ENCODE measurements at places on chromosomes 6 and 20. TPM values are rescaled to one million over a fixed set of nuclear protein-coding genes. Genes with fewer than 3 reads are reported as not detected.

- H3K27ac ChIP-seq, result no peak overlapping the region
- peaks cover 11% of the 10 kb centered on the region for H3K4me1 ChIP-seq
- H3K27me3 ChIP-seq, result no peaks in the 10 kb centered on the region
- H3K36me3 ChIP-seq, result no peaks in the 10 kb centered on the region
Observed at GRCh38 chr6:83878902-83879644, 19.6 kb downstream of the CYB5R4 start.

DNA sequence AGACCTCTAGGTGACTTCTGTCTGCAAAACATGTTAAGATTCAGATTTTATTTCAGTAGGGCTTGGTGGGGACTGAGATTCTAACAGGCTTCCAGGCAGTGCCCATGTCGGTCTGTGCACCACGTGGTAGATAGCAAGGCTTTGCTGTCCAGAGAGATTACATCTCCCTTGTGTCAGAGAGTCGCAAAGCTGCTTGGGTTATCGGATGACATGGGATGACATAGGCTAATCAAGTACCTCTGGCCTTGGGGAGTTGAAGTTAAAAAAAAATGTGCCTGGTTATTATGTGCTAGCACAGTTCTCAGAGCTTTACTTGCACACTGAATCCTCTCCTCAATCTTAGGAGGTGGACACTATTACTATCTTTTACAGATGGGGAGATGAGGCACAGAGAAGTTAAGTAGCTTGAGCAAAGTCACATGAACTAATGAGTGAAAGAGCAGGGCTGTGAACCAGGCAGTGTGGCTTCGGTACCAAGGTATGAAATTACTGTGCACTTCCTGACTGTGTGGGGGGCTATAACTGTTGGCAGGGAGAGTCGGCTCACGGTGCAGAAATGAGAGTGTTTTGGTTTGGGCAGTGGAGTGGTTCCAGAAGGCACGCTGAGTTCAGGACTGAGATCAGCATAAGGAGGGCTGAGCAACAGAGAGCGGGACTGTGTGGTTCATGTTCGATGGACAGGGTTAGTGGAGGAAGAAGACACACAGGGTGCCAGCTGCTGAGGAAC lies 41.1 kb downstream of the FARS2 start:
- no peak for DNase-seq
- no peaks in the 10 kb centered on the region for H3K36me3 ChIP-seq

MAP3K4 gene
- total RNA-seq, result 34.3 TPM

- no peaks in the 10 kb centered on the region for H3K36me3 ChIP-seq
- DNase-seq, result no peak
- H3K27me3 ChIP-seq, result no peaks in the 10 kb centered on the region
- no peak overlapping the region for H3K27ac ChIP-seq
Observed at GRCh38 chr6:110566346-110567125, 90.1 kb upstream of the SLC22A16 start.

- no peak overlapping the region for H3K4me3 ChIP-seq
- H3K27ac ChIP-seq, result no peak overlapping the region
- H3K27me3 ChIP-seq, result no peaks in the 10 kb centered on the region
- no peaks in the 10 kb centered on the region for H3K36me3 ChIP-seq
- no peak for DNase-seq
Observed at GRCh38 chr6:45480752-45481415, 103.2 kb upstream of the SUPT3H start.

DNA sequence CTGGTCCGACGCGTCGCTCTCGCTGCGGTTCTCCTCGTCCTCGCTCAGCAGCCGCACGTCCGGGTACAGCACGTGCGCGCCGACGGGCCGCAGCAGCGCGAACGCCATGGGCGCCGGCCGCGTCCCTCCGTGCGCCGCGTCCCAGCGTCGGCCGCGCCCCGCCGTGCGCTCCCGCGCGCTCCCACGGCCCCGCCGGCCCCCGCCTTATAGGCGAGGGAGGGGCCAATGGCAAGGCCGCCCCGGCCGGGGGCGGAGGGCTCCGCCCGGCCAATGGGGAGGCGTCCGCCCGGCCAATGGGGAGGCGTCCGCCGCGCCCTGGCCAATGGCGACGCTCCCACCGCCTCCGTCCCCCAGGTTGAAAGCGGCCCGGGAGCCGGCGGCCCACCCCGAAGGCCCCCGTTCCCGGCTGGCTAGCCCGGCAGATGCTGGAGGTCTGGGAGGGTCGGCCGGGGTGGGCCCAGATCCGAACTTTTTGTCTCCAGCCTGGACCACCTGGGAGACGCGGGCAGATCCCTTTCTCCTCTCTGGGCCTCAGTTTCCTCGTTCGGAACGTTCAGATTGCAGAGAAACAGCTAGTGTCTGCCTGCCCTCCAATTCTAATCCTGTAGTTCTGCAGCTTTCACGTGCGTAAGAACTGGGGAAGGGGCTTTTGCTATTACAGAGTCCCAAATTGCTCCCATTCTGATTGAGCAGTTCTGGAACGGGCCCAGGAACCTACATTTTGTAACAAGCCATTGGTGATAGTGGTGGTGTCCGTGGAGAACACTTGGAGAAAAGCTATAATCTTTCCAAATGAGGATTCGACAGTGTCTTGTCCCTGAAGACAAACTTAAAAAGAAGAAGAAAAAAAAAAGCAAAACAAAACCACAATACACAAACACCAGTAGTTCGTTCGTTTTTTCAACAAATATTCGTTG lies at the start of gene TCF15:
Gene TCF15 (minus strand): TSS at position 180 of the 917 bp plus-strand sequence. CDS start 72 bp downstream, at position 108.
- no peak within 1 kb of the TSS for H3K4me3 ChIP-seq
- no peaks in the 10 kb centered on the region for H3K27me3 ChIP-seq
- H3K36me3 ChIP-seq, result no peaks in the 10 kb centered on the region
- H3K27ac ChIP-seq, result no peak within 1 kb of the TSS
- H3K4me1 ChIP-seq, result peaks cover 2% of the 10 kb centered on the region
- DNase-seq, result no peak

MAS1 gene
- total RNA-seq, result not detected

GRCh38 chr20:5020760-5021159 lies 19.4 kb upstream of the SLC23A2 start:
- no peak for DNase-seq
- H3K4me1 ChIP-seq, result no peaks in the 10 kb centered on the region
- no peak overlapping the region for H3K27ac ChIP-seq
- no peaks in the 10 kb centered on the region for H3K36me3 ChIP-seq
- H3K27me3 ChIP-seq, result no peaks in the 10 kb centered on the region

- no peak overlapping the region for H3K4me3 ChIP-seq
- H3K27me3 ChIP-seq, result no peaks in the 10 kb centered on the region
- DNase-seq, result no peak
- no peaks in the 10 kb centered on the region for H3K4me1 ChIP-seq
- H3K36me3 ChIP-seq, result no peaks in the 10 kb centered on the region
Observed at GRCh38 chr6:157490611-157491269, 109.8 kb downstream of the ZDHHC14 start.

DNA sequence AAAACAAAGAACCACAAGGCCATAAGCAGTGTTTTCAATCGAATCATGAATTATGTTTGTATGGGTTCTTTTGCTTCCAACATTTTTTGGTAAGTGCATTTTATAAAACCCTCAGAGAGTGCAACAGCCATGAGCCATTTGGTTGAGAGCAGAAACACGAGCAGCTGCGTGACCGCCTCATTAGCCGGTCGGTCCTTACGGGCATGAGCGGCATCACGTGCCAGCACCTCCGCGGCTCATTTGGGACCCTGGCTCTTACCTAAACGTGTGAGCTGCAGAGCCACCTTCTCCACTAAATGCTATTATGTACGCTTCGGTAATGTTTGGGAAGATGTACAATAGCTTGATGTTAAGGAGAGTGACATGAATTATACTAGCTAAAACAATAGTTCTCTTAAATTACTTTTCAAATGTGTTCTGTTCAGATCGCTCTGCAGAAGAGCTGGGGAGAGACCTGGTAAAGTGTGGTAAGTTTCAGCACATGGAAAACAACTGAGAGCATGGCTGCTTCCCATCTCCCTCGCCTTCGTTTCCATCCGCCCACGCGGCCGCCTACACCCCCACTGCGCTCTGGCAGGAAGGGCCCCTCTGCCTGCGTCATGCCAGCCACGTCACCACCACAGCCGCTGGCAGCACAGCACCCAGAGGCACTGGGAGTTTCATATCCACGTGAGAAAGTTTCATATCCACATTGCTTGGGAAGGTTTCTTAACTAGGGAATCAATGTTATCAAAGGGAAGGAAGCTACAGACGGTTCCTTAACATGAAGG lies 23.7 kb upstream of the PDE10A start:
- no peak overlapping the region for H3K4me3 ChIP-seq
- no peaks in the 10 kb centered on the region for H3K27me3 ChIP-seq
- H3K4me1 ChIP-seq, result peaks cover 1% of the 10 kb centered on the region

DNA sequence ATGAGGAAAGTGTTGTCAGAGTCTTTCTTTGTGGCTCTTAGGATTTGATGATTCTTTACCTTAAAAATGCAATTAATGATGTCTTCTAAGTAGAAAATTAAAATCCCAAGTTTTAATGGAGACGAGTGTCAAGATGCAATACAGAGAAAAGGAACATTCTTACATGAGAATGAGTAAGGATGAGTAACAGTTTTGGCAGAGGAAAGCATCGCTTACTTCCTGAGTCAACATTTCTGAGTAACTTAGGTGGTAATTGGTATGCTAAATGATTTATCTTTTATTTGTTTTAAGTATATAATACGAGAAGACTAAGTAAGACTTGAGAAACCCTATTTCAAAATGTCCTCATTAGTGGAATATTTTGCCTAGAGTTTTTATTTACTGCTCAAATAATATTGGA lies 101.3 kb downstream of the RTN4IP1 start:
- no peaks in the 10 kb centered on the region for H3K4me1 ChIP-seq
- no peaks in the 10 kb centered on the region for H3K36me3 ChIP-seq
- no peak overlapping the region for H3K4me3 ChIP-seq
- no peaks in the 10 kb centered on the region for H3K27me3 ChIP-seq
- DNase-seq, result no peak

DNA sequence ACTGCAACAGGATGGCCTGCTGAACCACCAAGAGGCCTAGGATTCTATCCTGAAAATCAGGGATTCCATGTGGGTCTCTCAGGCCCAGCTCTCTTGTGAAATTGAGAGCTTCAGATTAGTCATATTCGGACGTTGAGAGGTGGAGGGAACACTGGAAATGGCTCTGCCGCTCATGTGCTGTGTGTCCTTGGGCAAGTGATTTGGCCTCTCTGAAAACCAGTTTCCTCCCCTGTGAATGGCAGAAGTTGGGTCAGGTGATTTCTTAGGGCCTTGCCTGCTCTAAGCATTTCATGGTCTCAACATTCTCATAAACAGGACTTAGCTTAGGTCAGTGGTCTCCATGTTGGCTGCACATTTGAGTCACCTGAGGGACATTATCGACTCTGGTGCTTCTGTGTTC lies 470.1 kb downstream of the PREX1 start:
- no peak for DNase-seq
- H3K4me1 ChIP-seq, result no peaks in the 10 kb centered on the region

DNA sequence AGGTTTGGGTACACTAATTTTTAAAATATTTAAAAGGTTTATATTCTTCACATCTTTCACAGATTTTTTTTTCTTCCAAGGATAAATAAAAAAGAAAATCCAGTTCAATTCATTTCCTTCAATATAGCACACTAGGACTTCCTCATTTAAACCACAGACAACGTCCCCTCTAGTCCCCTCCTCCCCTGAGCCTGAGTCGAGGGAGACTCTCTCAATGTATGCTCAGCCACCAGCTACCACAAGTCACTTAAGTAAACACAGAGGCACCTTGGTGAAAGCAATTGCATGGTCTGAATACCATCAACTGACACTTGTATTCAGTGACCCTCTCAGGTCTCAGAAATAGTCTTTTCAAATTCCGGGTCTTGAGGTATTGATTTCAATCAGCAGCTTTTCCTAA lies 88.6 kb downstream of the SIM1 start:
- H3K36me3 ChIP-seq, result no peaks in the 10 kb centered on the region
- DNase-seq, result no peak
- H3K27me3 ChIP-seq, result no peaks in the 10 kb centered on the region
- no peak overlapping the region for H3K4me3 ChIP-seq
- H3K27ac ChIP-seq, result no peak overlapping the region

DNA sequence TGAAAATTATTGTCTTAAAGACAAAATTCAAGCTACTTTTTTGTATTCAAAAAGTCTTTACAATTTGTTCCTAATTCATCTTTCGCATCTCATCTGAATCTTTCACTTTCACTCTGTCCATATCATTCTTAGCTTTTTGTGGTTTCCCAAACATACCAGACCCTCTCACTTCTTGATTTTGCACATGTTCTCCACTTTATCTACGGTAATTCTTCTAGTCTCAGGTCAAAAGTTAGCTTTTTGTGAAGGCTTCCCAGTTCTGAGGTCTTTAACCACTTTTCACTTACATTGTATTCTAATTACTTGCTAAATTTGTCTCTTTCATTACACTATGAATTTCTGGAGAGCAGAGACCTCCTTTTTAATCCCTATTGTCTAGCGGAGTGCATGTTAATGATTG lies 34.6 kb upstream of the EPHA7 start:
- no peak for DNase-seq
- H3K36me3 ChIP-seq, result no peaks in the 10 kb centered on the region
- H3K27me3 ChIP-seq, result no peaks in the 10 kb centered on the region
- H3K4me3 ChIP-seq, result no peak overlapping the region
- no peak overlapping the region for H3K27ac ChIP-seq
- H3K4me1 ChIP-seq, result no peaks in the 10 kb centered on the region

- H3K27me3 ChIP-seq, result no peaks in the 10 kb centered on the region
- H3K36me3 ChIP-seq, result no peaks in the 10 kb centered on the region
- peaks cover 21% of the 10 kb centered on the region for H3K4me1 ChIP-seq
- H3K4me3 ChIP-seq, result no peak overlapping the region
- H3K27ac ChIP-seq, result no peak overlapping the region
- no peak for DNase-seq
Observed at GRCh38 chr6:38554700-38555413, 84.9 kb downstream of the BTBD9 start.

GRCh38 chr20:42474646-42475045 lies 715.1 kb downstream of the PTPRT start:
- no peak overlapping the region for H3K4me3 ChIP-seq
- H3K36me3 ChIP-seq, result no peaks in the 10 kb centered on the region
- H3K4me1 ChIP-seq, result no peaks in the 10 kb centered on the region

VGLL2 gene
- not detected for total RNA-seq

- no peak for DNase-seq
- H3K36me3 ChIP-seq, result peaks cover 5% of the 10 kb centered on the region
Observed at GRCh38 chr20:47515843-47516242, 14.2 kb downstream of the NCOA3 start.

ACSS1 gene
- total RNA-seq, result 113 TPM

LTB gene
- total RNA-seq, result not detected

- no peak overlapping the region for H3K4me3 ChIP-seq
- H3K27ac ChIP-seq, result no peak overlapping the region
- no peaks in the 10 kb centered on the region for H3K27me3 ChIP-seq
- H3K4me1 ChIP-seq, result 0 out of 2 replicates have a peak, but pooled peaks cover 6% of the 10 kb centered on the region
- no peaks in the 10 kb centered on the region for H3K36me3 ChIP-seq
Observed at GRCh38 chr6:109059153-109059552, 35.5 kb downstream of the SESN1 start.

DNA sequence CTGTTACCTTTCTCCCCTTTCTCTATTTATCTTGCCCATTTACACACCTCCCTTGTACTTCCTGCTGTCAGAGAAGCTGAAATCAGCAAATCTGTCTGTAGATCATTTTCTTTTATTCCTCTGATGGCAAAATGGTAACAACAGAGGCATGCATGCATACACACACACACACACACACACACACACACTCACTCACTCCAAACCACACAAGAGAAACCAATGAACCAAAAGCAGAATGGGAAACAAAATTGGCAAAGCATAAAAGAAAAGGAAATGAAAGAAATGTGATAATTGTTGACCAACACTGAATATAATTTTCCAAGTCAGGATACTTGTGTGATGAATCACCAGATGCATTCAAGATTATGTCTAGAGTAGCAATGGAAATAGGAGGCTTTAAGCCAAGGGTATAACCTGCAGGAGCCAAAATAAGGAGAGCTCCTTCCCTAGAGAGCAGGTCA lies 172.4 kb downstream of the PLCB4 start:
- DNase-seq, result no peak
- H3K4me1 ChIP-seq, result 0 out of 2 replicates have a peak, but pooled peaks cover 4% of the 10 kb centered on the region
- H3K27ac ChIP-seq, result no peak overlapping the region
- H3K27me3 ChIP-seq, result no peaks in the 10 kb centered on the region
- H3K36me3 ChIP-seq, result no peaks in the 10 kb centered on the region
- no peak overlapping the region for H3K4me3 ChIP-seq

Data from Caco-2 (cell line).